Hematopoietic multipotent progenitor cell treated with erythropoietin and hydrocortisone succinate and interleukin-3 and kit ligand, for 17 days (in vitro differentiated cells): ENCODE measurements at places on chromosomes 16 and 17.

DNA sequence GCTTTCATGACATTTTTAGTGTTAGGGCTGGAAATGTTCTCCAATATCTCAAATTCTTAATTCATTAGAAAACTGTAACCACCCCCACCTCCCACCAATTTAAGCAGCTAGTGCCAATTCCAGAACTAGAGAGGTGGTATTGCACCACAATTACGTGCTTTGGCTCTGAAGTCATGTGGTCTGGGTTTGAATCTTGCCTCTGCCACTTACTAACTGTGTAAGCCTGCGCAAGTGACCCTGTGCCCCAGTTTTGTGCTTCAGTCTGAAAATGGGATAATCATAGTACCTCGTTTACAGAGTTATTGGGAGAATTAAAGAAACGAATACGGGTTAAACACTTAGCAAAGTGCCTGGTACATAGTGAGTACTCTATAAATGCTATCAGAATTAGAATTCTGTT lies 14.2 kb upstream of the MPHOSPH6 start:
- no peak for DNase-seq

DNA sequence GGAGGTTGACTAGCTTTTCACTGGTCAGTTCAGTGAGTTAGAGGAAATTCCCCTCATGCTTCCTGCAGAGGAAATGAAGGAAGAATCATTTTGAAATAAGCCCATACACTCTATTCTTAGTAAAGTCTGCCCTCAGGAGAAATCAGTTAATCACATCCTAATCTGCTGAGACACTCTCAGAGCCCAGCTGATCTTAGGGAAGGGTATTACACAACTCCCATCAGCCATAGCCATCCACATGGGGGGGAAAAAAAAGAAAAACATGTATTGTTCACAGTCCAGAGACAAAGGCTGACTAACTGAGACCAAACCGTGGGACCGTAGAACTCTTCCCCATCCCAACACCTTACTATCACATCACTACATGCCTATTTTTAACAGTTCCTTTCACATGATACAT lies 722.3 kb downstream of the CDH8 start:
- no peak for DNase-seq

- DNase-seq, result no peak
Observed at GRCh38 chr17:66950325-66950724, 14.2 kb upstream of the CACNG4 start.

DNA sequence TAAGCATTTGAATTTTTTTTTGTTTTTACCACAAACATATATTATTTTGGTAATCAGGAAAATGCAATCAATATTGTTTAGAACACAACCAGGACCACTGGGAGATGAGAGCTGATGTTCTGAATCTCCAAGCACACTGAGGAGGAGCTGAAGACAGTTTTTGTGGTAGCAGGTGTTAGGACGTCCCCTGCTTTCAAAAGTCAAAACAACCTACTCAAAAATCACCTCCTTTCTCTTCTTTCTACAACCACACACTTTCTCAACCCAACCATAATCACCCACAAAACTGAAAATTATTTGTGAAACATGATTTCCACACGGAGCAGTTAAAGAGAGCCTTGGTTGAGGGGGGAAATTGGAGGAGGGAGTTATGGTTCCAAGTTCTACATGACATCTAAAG lies 26.7 kb upstream of the CFAP20 start:
- no peak for DNase-seq

DNA sequence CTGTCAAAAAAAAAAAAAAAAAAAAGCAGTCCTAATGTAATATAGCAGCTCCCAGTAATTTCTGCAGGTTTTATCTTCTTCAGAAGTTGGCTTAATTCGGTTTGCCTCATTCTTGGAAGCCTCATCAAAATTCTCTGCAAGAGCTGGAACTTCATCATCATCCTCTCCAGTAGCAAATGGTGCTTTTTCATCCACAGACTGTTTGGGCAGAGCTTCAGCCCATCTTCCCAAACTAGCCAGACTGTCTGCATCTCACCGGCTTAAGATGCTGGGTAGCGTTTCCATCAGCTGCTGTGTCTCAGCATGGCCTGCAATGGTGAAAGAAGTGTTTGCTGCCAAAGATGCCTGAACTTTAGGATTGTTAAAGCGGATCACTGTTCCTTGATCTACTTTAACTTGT lies 112.6 kb downstream of the AIPL1 start:
- no peak for DNase-seq

DNA sequence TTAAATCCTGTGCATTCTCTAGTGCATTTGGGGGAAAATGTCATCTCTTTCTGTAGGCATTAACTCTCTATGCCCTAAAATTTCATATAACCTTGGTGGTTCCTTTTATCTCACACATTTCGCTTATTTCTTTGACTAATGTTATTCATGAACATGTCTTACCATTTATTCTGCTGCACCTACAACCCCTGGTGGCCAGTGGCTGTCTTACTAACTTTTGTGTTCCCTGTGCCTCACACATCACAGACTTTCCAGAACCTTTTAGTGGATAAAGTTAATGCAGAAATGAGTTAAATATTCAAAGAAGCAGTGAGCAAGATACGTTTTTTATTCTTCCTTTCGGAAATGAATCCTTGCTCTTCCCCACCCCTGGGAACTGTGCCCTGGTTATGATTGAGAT lies 111.9 kb downstream of the CDH13 start:
- DNase-seq, result no peak

DNA sequence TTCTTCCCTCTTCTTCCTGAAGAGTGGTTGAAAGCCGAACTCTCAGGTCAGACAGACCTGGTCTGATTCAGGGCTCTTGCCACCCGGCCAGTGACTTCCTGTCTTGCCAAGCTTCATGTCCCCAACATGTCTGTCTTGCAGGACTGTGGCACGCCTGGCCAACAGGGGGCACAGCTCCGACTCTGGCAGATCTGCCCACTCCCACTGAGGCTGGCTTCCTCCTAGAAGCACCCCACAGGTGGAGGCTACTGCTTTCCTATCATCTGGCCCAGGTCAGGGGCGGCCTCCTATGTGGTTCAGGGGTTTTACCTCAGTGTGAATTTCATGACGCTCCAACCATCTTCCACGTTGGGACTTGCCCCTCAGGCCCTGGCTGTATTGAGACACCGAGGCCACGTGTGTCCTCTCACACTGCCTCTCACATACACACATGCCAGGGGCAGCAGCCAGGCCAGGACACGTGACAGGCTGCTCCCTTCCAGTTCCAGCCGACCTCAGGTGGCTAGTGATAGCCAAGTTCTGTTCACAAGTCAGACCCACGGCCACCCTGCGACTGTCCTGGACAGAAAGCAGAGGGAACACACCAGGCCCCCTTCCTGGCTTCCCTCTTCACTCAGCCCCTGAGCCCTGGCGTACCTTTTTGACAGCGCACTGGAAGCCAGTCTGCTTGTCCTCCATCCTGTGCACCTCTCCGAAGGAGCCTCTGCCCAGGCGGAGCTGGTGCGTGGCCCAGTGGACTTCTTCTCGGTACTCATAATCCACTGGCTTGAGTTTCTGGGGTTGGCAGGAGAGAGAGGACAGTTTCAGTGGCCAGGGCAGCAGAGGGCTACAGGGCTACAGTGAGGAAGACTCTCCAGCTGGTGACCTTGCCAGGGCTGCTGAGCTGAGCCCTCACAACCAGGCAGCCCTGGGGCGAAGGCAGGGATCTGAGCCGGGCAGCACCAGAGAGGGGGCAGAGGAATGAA lies 22.6 kb upstream of the SPATA32 start:
- DNase-seq, result no peak

DNA sequence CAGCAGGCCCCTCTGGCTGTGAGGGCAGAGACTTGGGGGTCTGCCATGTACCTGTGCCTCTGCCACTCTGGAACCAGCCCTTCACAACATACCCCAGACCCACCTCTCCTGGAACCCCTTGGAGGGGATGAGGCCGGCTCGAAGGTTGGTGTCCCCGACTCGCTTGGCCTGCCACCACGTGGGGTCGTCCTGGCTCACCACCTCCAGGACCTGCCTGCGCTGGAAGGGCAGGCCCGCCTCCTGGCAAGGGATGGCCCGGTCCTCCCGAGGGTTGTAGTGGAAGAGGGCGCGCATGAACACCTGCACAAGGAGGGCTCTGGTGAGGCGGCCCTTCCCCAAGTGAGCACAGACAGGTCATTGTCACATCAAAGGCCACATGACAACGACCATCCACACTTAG lies 12.2 kb downstream of the MPP3 start:
- DNase-seq, result no peak

DNA sequence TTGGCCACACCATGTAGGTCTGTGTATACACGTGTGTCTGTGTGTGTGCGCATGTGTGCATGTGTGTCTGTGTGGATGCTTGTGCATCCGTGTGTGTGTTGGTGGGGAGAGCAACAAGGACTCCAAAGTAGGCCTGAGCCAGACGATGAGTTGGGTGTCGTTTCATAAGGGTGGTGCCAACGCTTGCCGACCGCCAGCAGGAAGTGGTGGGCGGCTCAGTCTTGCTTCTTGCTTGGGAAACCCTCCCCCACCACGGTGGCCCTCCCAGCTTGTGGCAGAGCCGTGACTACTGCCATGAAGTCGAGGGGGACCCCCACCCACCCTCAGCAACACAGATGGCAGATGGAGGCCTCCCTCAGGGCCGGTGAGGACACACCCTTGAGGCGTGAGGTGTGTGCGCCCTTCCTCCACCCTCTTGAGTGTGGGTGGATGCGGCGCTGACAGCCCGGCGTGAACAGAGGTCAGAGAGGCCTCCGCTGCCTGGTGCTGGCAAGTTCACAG lies 17.5 kb downstream of the SBK1 start:
- DNase-seq, result no peak

- DNase-seq, result no peak
Observed at GRCh38 chr17:76906463-76906862, 38.3 kb downstream of the MGAT5B start.
